H1 (cell line): ENCODE measurements at places on chromosomes 5 and 9. TPM values are rescaled to one million over a fixed set of nuclear protein-coding genes. Genes with fewer than 3 reads are reported as not detected.

DNA sequence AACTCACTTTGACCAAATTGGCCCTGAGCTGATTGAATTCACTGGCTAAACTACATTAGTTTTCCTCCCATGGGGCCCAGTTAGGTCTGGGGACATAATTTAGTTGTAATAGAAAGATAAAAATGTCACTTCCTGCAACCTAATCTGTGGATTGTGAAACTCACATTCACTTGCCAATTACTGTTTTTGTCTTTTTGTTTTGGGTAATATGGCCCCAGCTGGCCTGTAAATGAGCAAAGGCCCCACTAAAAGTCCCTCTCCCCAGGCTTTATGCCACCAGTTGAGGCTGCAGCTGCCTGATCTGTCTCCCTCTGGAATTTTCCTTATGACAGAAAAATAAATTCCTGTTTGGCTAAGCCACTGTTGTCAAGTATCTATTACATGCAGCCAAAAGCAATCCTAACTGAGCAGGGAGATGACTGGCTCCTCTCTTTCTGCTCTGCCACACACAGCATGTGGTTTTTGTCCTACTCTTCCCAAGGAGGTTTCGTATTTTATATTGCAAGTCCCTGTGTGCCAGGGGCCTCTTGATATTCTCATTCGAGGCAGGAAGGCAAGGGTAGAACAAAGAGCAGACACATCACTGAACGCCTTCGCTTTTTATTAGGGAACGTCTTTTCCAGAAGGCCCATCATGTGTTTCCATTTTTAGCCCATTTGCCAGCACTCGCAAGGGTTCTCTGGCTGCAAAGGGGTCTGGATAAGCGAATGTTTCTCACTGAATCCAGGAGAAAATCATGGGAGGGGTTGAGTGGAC is 24.1 kb upstream of the SLC25A48 start:
- H3K27me3 ChIP-seq = no peaks in the 10 kb centered on the region
- H3K27ac ChIP-seq = no peak overlapping the region
- H3K4me1 ChIP-seq = no peaks in the 10 kb centered on the region
- DNase-seq = no peak
- H3K4me3 ChIP-seq = no peak overlapping the region

DNA sequence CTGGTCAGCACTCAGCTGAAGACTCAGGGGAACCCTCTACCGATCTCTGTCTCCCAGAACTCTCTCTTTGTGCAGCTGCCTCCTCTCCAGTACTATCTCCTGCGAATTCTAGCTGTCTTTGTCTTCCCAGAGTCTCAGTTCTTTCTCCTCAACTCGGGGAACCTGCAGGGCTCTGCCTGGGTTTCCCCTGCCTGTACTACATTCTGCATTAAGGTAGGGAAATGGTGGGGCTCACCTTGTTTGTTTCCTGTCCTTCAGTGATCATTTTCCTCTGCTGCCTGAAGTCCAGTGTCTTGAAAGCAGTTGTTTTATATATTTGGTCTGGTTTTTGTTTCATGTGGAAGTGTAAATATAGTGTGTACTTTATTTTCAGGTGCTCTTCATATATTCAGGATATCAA is 43.1 kb upstream of the IGFBPL1 start:
- H3K27me3 ChIP-seq = no peaks in the 10 kb centered on the region
- no peak overlapping the region for H3K4me3 ChIP-seq
- no peak overlapping the region for H3K27ac ChIP-seq

DNA sequence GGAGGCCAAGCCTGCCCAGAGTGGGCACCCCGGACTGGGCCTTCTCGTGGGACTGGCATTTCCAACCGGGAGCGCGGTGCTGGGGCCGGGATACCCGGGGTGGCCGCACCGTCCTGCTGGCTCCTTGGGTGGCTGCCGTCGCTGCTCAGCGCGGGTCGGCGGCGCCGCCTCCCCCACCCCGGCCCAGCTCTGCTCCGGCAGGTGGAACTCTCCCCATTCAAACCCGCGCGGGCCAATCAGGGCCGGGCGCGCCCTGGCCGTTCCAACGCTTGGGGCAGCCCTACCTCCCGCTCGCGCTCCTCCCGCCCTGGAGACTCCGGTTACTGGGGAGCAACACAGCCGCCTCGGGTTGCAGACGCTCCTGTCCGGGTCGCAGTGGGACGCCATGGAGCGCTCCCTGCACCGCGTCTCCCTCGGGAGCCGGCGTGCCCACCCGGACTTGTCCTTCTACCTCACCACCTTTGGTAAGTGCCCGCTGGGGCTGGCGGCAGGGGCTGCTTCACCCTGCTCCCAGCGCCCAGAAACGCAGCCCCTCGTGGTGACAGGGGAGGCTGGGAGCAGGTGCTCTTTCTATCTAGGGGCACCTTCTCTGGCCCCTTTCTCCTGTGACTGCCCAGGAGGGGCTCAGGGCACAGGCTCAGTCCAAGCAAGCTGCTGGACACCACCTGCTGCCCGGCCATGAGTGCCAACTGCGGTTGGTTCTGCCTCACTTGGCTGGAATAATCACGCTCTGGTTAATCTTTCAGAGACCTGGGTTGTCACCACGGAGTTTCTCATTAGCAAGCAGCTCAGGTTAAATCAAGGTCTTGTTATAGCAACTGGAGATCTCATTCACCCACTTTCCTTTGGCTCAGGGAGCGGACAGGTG is at the start of gene RGS3:
TSS of gene RGS3 (plus strand) at position 310 of the 868 bp plus-strand sequence. CDS start at position 386, 76 bp downstream.
- H3K27me3 ChIP-seq = peaks cover 14% of the 10 kb centered on the region
- peaks cover 7% of the 10 kb centered on the region for H3K4me1 ChIP-seq
- DNase-seq = peak; percentile 34
- no peaks in the 10 kb centered on the region for H3K36me3 ChIP-seq
- H3K4me3 ChIP-seq = peak within 1 kb of the TSS; percentile 35
- H3K27ac ChIP-seq = no peak within 1 kb of the TSS

CDK5RAP2 gene
- 47.4 and 49.4 TPM in 2 replicates for total RNA-seq

GRCh38 chr5:167886196-167886595 is 405.2 kb upstream of the WWC1 start:
- H3K27ac ChIP-seq = no peak overlapping the region
- H3K36me3 ChIP-seq = no peaks in the 10 kb centered on the region
- DNase-seq = no peak
- no peaks in the 10 kb centered on the region for H3K27me3 ChIP-seq
- no peak overlapping the region for H3K4me3 ChIP-seq

DNA sequence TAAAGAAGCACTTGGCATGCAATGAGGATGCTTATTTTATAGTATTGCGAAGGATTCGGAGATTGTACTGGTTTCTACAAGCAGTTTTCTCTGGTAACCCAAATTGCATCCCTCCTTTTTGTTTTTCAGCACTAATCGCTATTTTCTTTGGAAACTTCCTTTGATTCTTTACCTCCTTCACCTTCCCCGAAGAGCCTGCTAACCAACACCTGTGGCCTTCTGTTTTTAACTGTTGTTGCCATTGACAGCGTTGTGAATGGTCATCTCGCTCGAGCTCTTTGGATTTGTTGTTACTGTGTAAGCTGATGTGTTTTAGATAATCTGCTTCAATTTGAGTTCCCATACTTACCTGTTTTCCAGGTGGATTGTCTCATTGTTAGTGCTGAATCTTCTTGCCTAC is 1.1 kb downstream of the CNOT6 start:
- no peaks in the 10 kb centered on the region for H3K27me3 ChIP-seq
- H3K27ac ChIP-seq = 0 out of 2 replicates have a peak overlapping the region, but pooled peaks have one; percentile 33
- DNase-seq = no peak
- H3K4me1 ChIP-seq = no peaks in the 10 kb centered on the region; the same call in none of the 2 replicates

DNA sequence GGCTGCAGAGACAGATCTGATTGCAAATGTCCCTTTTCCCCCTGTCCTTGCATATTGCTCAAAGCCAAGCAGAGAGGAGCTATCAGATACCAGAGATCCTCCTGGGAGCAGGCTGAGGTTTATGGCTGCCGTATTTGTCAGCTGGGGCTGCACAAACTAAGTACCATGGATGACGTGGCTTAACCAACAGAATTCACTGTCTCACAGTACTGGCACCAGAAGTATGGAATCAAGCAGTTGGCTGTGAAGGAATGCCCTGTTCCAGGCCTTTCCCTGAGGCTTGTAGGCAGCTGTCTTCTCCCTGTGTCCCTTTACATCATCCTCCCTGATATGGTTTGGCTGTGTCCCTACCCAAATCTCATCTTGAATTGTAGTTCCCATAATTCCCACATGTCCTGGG is 2.6 kb downstream of the CFAP90 start:
- peaks cover 8% of the 10 kb centered on the region; the same call in 1 of the 2 replicates for H3K4me1 ChIP-seq
- no peak overlapping the region for H3K4me3 ChIP-seq
- H3K27me3 ChIP-seq = peaks cover 9% of the 10 kb centered on the region; the same call in 1 of the 2 replicates
- no peaks in the 10 kb centered on the region for H3K36me3 ChIP-seq
- no peak for DNase-seq

DNA sequence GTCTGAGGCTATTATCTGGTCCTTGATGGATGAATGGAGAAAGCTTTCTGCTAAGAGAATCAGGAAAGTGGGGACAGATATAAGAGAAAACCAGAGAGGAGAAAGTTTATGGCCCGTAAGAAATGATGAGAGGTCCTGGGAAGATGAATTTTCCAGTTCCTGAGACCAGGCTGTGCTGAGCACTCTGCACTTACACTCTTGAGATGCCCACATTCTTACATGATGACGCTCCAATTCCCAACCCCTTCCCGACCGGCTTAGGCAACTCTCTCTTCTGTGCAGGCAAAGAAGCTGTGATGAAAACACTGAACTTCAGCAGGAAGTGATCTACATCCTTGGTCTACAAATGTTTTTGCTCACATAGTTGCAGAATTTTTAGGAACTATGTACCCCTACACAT is 417.0 kb downstream of the ARHGEF28 start:
- no peak overlapping the region for H3K4me3 ChIP-seq
- no peaks in the 10 kb centered on the region for H3K4me1 ChIP-seq

- H3K36me3 ChIP-seq = no peaks in the 10 kb centered on the region
- no peak overlapping the region; the same call in 1 of the 2 replicates for H3K4me3 ChIP-seq
- H3K27ac ChIP-seq = no peak overlapping the region
- DNase-seq = no peak
Observed at GRCh38 chr5:150637245-150638052, 3.0 kb upstream of the SYNPO start.
